Left hindlimb (tissue), 1 donor: ENCODE measurements at places on chromosomes 2 and 18.

GRCh38 chr2:88160517-88160916 lies 9.6 kb upstream of the THNSL2 start:
- no peak for DNase-seq

- DNase-seq, result no peak
Measured at GRCh38 chr2:234487356-234487755, 9.5 kb downstream of the ARL4C start.

DNA sequence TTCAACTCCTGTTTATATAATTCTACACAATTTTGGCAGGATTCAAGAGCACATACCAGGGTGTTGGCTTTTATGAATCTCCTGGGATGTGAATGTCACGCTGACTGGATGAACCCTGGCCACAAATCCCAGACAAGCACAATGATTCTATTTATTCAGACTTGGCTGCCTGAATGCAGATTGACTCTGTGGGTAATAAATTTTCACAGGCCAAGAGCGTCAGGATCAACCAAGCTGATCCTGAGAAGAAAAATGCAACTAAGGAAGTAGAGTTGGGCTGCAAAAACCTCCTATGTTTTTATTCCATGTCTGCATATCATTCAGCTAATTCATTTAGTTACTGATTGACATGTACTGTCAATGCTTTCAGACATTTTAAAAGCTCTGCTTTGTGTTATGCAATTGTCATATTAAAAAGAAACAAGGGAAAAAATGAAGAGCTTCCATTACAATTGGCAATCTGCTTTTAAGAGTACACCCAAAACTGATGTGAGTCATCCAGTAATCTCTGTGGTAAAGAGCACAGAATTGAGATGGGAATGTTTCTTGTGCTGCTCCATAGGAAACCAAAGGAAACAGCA lies 173.0 kb upstream of the REV1 start:
- peak; percentile 87 for DNase-seq

DNA sequence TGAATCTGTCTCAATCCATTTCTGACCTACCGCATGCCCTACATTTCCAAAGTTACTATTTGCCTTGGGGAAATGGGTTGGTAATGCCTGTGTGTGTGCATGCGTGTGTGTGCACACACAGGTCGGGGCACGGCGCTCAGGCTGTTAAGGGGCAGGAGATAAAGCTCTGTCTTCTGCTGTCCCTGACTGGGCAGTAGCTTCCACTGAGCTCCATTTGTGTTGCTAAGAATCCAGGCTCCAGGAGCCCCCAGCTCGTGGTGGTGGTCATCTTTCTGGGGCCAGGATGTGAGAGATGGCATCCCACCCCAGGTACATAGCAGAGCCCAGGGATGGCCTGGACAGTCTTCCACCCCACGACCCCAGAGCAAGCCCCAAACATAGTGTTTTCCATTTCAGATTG lies 66.7 kb upstream of the HS6ST1 start:
- peak; percentile 6 for DNase-seq

- peak; percentile 68 for DNase-seq
Measured at GRCh38 chr18:37403100-37403781, 162.4 kb downstream of the CELF4 start.

DNA sequence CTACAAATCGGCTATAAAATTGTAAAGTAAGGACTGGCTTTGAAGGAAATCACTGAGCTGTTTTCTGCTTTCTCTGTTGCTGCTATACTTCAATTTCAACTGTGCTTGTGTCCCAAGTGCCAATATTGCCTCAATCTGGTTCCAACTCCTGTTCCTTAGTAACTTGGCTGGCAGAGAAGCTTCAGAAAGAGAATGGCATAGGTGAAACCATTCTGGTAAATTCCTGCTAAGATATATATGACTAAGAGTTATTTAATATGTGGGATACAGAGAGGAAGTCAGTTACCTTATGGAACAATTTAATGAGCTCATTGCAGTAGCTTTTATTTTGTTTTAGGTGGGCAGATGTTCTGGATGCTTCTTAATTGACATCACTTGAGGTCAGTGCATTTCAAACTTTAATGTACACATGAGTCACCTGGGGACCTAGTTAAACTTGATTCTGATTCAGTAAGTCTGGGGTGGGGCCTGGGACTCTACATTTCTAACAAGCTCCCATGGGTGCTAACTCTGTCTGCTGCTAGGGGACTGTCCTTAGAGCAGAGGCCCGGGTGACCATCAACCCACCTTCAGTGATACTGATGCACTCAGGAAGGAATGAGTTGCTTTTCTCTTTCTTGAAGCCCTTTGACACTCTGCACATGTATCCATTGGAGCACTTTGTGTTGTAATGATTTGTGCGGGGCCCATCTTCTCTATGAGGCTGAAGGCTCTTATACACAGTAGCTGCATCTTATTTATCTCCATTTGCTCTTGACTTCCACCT lies 47.6 kb downstream of the LIPG start:
- DNase-seq, result no peak

GRCh38 chr2:238235331-238235732 lies 4.5 kb downstream of the HES6 start:
- no peak for DNase-seq

DNA sequence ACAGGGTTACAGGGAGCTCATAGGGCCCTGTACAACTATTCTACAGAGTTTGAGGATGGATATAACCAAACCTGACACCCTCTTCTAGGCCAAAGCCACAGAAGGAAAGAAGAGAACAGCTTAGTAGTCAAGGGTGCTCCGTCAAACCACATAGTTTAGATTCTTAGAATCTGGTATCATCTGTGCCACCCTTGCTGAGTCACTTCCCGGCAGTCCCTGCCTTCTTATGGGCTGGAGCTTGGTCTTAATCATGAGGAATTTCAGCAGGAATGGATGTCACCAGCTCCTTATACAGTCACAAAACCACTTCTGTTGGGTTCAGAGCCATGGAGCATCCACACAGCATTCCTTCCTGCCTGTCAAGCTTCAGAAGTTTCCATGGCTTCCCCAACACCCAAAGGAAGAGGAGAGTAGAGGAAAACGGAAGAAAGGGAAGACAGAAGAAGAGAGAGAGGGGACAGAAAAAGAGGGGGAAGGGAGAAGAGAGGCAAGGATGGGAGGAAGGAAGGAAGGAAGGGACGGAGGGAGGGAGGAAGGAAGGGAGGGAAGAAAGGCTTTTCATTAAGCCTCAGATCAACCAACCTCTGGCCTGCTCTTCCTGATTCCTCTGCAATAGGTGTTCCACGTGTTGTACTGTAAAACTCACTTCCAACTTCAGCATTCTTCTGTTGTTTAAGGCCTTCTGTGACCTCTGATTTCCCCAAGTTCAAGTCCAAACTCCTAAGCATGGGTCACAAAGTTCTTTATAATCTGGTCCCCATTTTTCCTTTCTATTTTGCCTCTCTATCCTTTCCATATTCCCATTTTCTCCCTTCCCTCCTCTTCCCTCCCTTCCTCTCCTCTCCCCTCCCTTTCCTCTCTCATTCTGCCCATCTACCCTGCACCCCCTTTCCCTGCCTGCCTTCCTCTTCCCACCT lies 246.1 kb upstream of the TNP1 start:
- DNase-seq, result no peak

DNA sequence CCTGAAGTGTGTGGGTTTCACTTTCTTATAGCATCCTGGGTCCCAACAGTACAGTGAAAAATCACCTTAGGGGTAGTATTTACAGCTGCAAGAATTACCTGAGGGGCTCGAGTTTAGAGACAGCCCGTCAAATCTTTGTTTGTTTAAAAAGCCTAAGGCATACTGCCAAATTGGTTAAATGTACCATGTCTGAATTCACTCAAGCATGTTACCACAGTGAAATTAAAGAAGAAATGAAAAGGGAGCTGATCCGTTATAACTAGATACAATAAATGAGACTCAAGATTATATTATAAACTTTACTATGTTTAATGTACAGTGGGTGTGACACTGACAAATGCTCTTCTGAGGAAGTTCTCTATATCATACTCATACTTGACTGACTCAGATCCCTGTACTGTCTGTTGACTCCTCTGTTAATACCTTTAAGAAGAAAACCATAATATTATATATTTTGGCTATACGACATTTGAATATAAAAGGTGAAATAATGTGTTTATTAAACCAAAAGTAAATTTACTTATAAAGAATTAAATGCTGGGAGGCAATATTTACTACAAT lies 107.3 kb downstream of the TMEFF2 start:
- no peak for DNase-seq
